ENCODE measurements at places on chromosomes 1 and 21.

DNA sequence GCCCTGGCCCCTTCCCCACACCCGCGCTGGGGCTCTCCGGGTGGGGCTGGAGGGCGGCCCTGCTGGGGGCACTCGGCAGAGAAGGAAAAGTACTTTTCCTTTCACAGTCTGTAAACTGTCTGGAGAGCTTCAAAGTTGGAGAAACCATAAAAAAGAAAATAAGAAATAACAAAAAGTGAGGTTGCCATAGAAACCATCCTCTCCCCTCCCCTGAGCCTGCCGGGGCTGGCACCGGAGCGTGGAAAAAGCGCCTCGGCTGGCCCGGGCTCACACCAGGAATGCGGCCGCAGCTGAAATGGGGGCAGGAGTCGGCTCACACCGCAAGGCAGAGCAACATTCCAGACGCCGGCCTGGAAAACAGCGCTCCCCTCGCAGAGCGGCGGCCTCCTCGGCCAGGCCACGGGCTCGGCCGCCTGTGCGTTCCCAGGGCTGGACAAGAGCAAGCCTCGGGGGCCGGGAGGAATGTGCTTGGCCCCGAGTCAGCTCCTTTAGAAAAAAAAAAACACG lies 69.2 kb downstream of the MORN1 start:
- DNase-seq = no peak

DNA sequence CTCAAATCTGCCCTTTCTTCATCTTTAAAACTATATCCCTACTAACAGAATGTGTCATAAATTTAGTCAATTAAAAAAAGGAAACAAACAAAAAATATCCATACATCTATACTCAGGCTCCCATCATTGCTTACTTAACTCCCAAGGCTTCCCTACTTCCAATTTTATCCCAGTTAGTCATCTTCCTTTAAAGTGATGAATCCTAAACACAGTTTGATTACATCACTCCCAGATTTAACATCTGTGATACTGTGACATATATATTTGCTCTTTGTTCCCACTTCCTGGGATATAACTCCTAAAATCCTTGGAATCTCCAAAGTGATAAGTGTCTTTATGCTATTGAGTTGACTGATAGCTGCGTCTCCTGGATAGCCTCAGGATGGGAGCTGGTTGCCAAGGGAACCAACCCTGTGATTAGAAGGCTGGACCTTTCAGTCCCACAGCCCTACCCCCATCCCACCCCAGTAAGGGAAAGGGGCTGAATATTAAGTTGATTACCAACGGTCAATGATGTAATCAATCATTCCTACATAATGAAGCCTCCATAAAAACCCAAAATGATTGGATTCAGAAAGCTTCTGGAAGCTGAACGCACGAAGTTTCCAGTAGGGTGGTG lies 21.6 kb downstream of the GLMN start:
- no peak for DNase-seq

- no peak for DNase-seq
Measured at GRCh38 chr1:220689666-220690065, 497 bp upstream of the C1orf115 start.

DNA sequence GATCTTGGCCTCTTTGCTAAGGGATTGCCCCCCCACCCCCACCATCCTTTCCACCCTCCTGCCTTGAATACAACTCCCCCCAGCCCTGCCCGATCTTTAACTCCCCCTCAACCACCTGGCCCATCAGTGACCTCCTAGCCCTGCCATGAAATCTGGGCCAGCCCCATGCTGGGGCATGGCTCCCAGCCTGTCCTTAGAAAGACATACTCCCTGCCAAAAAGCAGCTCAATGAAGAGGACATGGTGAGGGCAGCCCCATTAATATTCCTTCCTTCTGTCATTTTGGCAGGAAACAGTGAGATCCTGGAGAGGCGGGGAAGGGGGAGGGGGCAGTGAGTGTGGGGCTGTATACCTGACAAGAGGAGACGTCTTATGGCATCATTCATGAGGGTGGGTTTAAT lies 66.8 kb upstream of the DISP3 start:
- no peak for DNase-seq

- DNase-seq = no peak
Measured at GRCh38 chr1:26010825-26011224, 10.8 kb upstream of the EXTL1 start.

- DNase-seq = no peak
Measured at GRCh38 chr1:119958223-119958622, 61.9 kb upstream of the ADAM30 start.

DNA sequence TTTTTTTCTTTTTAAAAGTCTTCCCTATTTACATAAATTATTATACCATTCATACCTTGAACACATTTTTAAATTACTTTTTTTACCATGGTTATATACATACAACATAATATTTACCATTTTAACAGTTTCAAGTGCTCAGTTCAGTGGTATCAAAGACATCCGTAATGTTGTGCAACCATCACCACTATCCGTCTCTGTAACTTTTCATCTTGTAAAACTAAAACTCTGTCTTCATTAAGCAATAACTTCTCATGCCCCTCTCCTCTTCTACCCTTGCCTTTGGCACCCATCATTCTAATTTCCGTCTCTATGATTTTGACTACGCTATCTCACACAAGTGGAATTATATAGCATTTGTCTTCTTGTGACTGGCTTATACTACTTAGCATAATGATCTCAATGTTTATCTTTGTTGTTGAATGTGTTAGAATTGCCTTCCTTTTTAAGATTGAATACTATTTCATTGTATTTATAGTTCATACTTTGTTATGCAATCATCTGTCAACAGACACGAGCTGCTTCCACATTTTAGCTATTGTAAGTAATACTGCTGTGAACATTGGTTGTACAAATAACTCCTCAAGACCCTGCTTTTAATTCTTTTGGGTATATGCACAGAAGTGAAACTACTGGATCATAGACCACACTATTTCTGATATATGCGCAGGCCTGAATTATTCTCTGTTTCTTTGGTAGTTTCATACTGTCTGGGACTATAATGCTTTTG lies 689.5 kb upstream of the NCAM2 start:
- DNase-seq = no peak

DNA sequence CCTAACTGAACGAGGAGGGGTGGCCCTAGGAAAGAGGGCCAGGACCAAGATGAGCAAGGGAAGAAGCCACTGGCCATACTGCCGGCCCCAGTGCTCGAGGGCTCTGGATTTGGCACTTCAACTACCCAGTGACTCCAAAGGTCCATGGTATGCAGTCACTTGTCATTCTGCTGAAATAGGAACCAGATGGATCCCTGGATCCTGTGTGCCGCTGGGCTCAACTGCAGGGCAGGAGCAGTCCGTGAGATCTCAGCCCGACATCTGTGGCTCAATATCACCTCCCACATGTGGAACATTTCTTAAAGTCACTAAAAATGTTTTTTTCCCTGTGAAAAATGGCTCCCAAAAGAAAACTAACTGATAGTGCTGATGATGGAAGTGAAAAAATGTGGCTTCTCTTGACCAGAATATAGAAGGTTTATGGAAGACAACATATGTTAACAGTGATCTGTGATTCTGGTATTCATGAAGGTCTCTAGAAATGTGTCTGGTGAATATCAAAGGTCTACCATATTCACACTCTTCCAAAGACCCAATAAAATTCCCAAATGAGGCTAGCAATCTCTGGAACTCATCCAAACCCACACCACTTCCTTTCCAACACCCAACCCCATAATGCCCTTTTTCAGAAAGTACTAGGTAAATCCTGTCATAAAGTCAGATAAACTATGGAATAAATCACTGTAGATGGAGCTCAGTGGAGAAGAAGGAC lies 24.1 kb downstream of the PAFAH2 start:
- no peak for DNase-seq

- DNase-seq = no peak
Measured at GRCh38 chr21:43363506-43364260, 63.2 kb downstream of the SIK1 start.

DNA sequence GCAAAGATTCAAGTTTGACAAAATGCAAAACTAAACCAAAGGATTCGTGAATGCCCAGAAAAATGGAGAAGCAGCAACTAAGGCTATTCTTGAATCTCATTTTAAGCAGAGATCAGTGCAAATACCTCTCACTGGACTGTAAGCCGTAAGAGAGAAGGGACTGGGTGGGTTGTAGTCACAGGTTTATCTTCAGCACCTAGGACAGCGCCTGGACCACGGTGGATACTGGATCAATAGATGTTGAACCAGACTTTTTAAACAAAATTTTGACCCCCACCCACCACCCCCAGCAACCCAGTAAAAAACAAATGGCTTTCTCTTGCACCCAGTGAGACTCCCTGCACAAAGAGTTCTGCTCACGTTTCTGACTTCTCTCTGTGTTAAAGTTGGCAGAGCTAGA lies 347.1 kb downstream of the AJAP1 start:
- no peak for DNase-seq

DNA sequence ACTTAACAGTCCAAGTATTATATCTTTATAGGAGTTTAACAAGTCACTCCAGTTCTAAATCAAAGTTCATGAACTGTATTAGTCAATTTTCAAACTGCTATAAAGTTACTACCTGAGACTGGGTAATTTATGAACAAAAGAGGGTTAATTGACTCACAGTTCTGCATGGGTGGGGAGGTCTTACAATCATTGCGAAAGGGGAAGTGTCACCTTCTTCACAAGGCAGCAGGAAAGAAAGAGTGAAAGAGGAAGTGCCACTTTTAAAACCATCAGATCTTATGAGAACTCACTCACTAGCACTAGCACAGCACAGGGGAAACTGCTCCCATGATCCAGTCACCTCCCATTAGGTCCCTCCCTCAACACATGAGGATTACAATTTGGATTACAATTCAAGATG lies 70.0 kb downstream of the CLCA4 start:
- DNase-seq = peak; percentile 95

DNA sequence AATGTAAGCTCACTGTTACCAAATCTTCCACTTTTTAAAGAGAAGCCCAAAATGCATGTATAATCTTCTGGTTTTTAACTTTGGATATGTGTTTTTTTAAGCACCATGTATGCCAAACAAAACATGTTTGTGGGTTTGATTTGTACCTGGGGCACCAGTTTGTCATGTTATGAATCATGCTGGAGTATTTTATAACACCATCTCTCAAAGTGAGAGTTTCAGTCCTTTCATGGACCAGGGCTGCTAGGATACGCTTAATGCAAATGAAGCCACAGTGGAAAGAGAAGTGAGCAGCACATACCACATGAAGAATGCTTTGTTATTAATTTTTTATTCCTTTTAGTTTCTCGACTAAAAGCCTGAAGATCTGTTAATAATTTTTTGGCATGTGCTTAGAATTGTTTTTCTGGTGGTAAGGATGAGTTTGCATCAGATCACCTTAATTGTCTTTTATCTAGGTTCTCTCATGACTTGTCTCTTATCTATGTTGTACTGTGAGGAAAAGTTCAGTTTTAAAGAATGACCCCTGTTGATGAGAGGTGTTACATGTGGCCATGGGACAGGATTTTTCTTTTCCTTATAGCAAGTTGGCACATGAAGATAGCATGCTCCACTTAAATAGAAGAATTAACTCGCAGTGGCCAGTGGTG lies 2.0 kb upstream of the RABGAP1L start:
- peak; percentile 56 for DNase-seq

DNA sequence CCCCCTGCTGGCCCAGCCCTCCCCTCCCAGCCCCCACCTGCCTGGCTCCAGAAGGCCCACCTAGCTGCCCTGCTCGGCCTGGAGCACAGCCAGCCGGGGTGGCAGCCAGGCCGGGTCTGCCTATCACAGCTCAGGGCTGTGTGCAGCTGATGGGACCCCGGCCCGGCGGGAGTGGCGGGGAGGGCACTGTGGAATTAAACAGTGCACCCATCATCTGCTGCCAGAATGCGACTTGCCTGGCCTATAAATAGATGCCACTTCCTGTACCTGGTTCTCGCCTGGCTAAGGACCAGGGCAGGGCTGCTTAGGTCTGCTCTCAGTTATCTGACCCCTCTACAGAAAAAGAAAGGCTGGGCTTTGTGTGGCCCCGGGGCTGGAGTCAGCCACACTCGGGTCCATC lies 98.2 kb upstream of the VAMP3 start:
- DNase-seq = no peak

- peak; percentile 34 for DNase-seq
Measured at GRCh38 chr1:86395751-86396497, at the start of gene ODF2L. ODF2L (minus strand) TSS chr1:86396323; CDS start chr1:86387027, 9,296 bp downstream.

DNA sequence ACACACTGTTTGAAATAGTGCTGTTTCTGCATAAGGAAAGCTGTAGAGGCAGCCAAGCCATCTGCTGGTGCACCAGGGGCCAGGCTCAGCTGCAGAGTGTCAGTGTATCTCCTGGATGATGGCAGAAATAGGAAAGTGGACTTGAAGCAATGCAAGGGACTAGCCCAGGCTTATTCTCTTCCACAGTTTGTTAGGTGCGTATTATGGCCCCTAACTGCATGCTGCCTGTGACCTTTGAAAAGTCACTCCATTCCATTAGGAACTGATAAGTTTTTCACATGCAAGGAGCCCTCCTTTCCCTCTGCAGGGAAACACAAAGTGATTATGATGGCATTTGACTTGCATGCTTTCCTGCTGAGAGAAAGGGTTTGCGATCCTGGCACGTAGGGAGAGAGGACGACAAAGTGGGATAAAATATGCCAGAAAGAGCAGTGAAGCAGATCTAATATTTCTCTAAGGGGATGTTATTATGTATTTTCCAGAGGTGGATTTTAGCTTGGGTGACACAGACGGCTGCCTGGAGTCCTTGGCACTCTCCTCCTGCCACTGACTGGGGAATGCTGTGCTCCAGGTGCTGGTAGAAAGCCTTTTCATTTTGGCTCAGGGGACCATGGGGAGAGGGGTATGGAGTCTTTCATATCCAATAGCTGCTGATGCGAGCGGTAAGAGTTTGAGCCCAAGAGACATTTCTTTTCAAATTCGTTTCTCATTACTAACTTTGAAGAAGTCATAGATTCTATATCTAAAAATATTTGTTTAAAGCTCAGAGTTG lies 402.1 kb upstream of the B3GALT2 start:
- no peak for DNase-seq

GRCh38 chr1:101371259-101371658 lies 134.4 kb downstream of the S1PR1 start:
- peak; percentile 37 for DNase-seq

DNA sequence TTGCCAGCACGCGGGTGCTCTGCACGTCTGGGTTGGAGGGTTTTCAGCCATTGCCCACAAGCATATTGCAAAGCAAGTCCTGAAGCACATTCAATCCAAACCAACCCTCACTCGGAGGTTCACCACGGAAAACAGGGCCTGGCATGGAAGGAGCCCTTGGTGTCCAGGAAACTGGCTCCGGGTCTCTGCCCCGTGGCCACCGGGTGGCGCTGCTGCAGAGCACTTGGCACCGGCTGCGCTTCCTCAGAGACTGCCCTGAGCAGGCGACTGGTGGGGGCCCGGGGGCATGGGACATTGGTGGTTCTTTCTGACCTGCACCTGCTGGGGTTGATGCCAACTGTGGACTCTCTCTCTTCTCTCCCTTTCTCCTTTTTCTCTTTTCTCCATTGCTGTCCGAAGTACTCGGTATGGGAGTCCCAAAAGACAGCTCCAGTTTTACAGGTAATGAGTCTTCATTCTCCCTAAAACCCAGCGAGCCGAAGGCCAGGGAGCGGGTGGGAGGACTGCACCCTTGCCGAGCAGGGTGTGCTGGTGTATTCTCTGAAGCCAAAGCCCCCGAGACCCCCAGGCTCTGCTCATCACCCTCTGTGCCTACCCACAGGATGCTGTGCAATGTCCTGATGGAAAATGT lies 4.1 kb upstream of the KCNAB2 start:
- no peak for DNase-seq
